ENCODE measurements at places on chromosomes 3 and 15. TPM values are rescaled to one million over a fixed set of nuclear protein-coding genes. Genes with fewer than 3 reads are reported as not detected.

WDR53 gene
- total RNA-seq, result 20.3 TPM

KBTBD13 gene
- total RNA-seq, result not detected

TIGIT gene
- not detected for total RNA-seq

DNA sequence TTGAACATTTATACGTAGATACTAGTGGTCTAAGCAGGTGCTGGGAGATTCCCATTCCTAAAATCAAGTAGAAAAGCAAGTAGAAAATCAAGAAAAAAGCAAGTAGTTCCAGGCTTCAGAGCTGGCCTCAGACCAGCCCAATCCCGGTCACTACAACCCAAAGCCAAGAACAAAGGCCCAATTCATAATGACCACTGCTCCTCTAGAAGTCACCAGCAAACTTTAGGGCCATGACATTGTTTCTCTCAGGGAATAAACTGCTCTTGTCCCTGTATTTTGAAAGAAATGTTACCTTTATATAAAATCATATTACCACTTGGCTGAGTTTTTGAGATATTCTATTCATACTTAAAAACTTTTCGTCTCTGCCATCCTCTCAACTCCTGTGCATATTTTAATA, 106.3 kb upstream of the IL12A start:
- H3K27me3 ChIP-seq, result no peaks in the 10 kb centered on the region
- no peak overlapping the region for H3K27ac ChIP-seq
- no peak overlapping the region for H3K4me3 ChIP-seq
- H3K4me1 ChIP-seq, result peaks cover 8% of the 10 kb centered on the region
- no peak for DNase-seq

SLC9A9 gene
- total RNA-seq, result 2.4 TPM

All from Calu3 (cell line).